ENCODE measurements at places on chromosomes 1 and 21.

DNA sequence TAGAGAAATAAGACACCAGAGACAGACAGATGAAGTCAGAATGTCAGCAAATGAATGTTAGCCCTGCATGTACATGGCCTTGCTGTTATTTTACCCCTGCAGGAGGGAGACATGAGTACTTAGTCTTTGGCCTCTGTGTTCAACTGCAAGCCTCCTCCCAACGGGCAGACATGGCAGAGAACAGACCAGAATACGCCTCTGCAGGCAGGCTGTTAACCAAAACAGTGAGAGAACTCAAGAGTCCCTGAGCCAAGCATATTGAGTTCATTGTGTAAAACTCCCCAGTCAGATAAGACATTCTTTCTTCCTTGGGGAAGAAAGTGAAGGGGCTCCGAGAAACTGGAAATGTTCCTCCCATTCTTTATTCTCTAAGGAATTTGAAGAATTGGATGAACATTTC, 150.9 kb downstream of the PHTF1 start:
- DNase-seq: no peak

- no peak for DNase-seq
Observed at GRCh38 chr1:172135978-172136610, 284.4 kb upstream of the C1orf105 start.

- no peak for DNase-seq
Observed at GRCh38 chr1:50426702-50427085, 3.5 kb upstream of the DMRTA2 start.

DNA sequence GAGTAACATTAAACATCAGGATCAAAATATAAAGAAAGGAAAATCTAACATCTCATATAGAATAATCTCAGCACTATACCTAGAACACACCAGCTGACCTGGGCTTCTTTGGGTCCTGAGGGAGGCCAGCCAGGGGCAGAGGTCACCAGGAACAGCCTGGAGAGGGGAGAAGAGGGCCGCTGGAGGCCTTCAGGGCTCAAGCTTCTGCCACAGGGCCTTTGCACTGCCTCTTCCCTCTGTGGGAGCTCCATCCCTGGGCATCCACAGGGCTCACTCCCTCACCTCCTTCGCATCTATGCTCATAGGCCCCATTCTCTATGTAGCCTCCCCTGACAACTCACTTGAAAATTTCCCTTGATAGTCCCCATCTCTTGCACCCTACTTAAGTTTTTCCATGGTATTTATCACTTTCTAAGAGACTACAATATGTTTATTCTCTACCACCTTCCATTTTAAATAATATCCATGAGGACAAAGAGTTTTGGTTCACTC, 73.9 kb downstream of the HIVEP3 start:
- no peak for DNase-seq

DNA sequence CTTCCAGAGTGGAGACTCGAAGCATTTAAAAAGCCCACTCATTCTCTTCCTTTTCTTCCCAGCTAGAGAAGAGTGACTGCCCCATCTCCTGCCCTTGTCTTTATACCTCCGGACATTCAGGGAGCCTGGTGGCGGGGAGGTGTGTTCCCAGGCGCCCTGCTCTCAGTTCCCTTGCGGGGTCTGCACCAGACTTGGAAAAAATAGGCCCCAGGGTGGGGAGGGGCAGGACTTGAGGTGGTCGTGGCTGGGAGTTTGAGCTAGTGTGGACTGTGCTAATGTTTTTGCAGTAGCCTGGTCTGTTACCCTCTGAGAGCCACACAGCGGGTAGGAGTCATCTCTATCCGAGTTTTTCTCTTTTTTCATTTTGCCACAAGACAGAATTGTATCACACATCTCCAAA, 139.1 kb downstream of the PEX14 start:
- no peak for DNase-seq

- DNase-seq: peak; percentile 77
Observed at GRCh38 chr21:30340714-30341573, 3.5 kb upstream of the KRTAP27-1 start.

DNA sequence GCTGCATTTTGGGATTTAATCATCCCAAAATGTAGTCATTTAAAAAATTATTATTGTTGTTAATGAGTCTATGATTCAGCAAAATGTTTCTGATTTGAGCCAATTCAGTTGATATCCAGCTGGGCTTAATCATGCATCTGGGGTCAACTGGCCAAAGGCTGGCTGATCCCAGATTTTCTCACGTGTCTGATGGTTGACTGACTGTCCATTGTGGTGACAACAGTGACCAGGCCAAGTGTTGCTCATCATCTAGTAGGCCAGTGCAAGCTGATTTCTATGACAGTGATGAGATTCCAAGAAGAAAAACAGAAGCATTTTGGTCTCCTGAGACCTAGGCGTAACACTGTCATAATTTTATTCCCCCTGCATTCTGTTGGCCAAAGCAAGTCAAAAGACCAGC, 80.1 kb upstream of the ZC3H11B start:
- DNase-seq: no peak

GRCh38 chr1:30907481-30908315, 860 bp downstream of the SDC3 start:
- no peak for DNase-seq

GRCh38 chr1:223803211-223803610, 42.5 kb downstream of the TP53BP2 start:
- no peak for DNase-seq
